ENCODE measurements at places on chromosomes 2 and 18.
A peak's percentile ranks its signal among the peaks of the same experiment; 100 is the strongest.

- DNase-seq: no peak
Measured at GRCh38 chr2:237629739-237630138, 2.4 kb downstream of the LRRFIP1 start.

GRCh38 chr2:197502201-197502600 is 2.0 kb downstream of the HSPE1 start:
- no peak for DNase-seq

DNA sequence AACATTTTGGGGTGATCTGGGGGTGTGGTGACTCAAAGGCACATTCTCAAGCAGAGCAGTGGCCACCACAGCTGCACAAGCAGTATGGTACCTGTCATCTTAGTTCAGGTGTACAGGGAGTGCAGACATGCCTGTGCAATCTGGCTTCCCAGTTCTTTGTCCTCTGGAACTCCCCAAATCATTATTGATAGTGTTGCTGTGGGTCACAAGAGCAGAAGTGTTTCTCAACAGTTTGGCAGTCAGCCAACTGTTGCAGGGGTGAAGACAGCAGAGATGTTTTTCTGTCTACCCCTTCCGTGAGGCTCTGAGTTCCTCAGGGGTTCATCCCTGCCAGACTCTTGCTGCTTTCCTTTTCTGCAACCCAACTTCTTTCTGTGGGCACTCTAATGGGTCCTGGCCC is 206.5 kb upstream of the ZSWIM2 start:
- peak; percentile 3 for DNase-seq

DNA sequence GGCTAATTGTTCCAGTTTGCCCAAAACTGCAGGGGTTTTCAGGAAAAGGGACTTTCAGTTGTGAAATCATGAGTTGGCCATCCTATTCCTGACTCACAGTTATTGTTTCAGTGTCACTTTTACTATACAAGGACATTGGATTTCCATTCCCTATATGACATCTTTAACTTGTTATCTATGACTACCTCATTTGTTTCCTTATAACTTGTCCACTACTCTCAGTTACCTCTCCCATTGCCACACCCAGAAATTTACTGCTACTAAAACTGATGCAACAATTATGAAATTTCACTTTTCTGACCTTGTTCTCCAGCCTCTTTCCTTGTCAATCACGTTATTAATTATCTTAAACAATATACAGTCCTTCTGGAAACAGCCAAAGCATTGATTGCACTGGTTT is 116.5 kb upstream of the ZNF804A start:
- no peak for DNase-seq

DNA sequence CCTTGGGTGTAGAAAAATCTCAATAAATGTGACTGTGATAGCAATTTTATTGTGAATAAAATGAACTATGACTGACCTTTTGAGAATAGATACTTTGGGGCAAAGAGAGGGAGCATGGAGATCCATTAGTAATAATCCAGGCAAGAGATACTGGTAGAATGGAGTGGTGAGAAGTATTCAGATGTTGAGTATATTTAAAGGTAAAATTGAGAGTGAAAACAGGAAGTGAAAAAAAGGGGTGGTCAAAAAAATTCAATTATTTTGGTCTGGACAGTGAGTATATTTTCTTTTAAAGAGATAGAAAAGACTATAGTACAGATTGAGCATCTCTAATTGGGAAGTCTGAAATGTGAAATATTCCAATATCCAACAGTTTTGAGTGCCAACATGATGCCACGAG is 1515.6 kb upstream of the NXPH2 start:
- DNase-seq: no peak

DNA sequence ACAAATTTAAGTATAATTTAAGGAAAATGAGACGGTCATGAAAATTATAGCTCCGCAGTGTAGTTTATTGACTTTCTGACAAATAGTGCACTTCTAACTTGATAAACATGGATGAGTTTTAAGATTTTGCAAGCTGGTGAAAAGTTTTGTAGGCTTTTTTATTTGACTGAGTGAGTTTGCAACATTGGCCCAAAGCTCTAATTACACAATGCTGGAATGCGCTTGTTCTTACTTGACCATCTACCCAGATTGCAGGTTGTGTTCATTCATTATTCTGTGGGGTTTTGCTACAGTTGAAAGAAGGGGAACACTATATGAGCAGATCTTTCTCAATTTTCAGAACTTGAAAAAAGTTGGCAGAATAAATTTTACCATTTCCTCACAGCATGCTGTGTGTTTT is 13.5 kb downstream of the SPOPL start:
- no peak for DNase-seq

- DNase-seq: no peak
Measured at GRCh38 chr18:10124967-10125366, 211.2 kb downstream of the VAPA start.

GRCh38 chr2:120013597-120014223 is 833 bp downstream of the EPB41L5 start:
- DNase-seq: no peak

GRCh38 chr2:142693171-142693950 is 184.1 kb upstream of the KYNU start:
- no peak for DNase-seq

DNA sequence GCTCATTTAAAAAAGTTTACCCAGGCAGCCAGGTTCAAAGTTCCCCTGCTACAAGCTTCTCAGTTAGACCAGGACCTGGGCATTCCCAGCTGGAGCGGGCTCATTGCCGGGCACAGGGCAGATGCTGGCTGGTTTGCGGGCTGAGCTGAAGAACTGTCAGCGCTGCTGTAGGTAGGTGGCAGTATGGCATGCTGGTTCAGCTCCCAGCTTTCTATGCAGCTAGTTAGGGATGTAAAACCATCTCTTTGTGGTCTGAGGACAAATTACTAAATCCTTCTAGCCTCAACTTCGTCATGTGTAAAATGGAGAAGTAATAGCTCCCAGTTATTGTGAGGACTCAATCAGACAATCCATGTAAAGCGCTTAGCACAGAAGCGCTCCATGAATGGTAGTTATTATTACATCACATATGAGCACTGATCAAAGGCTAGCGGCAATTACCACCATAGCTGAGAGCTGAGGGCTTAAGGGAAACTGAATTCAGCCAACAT is 2.4 kb upstream of the LDLRAD4 start:
- DNase-seq: peak; percentile 22

GRCh38 chr2:206823178-206823577 is 57.8 kb downstream of the FASTKD2 start:
- DNase-seq: no peak

DNA sequence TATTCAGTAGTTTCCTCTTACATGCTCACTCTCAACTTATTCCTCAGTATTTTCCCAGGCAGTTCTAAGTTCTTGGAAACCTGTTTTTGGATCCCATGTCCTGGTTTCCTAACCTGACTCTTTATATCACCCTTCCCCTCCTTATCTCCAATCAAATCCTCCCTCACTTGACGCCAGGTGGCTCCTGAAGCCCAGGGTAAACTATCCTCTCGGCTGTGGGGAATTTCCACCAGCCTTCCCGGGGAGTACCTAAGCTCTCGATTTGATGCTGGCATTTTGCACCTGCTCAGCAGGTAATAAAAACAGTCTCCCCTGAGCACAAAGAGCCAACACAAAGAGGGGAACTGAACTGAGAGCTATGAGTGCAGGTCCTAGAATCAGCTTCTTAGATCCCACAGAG is 538.0 kb downstream of the SLC4A3 start:
- DNase-seq: no peak

DNA sequence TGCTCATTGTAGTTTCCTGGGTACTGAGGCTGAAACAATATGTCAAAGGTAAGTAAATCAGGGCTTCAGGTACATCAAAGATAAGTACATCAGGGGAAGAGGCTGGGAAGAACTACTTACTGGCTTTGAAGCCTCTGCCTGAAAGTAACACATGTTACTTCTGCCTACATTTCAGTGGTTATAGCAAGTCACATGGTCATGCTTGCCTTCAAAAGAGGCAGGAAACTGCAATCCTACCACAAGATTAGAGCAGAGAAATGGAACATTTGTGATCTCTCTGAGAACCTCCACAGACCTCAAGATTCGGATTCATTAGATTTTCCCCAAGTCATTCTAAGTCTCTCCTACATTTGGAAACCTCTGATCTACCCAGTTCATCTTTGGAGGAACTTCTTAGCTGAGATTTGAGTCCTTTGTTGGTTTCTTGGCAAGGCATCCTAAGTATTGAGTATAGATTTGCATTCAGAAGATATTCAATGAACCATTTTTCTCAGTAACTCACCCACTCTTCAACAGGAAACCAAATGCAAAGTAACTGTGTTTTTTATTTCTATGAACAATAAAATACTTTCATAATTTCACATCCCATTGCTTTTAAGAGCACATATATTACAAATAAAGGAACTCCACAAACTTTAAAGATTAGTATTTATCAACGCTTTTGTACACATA is 48.5 kb upstream of the CCDC195 start:
- DNase-seq: no peak

DNA sequence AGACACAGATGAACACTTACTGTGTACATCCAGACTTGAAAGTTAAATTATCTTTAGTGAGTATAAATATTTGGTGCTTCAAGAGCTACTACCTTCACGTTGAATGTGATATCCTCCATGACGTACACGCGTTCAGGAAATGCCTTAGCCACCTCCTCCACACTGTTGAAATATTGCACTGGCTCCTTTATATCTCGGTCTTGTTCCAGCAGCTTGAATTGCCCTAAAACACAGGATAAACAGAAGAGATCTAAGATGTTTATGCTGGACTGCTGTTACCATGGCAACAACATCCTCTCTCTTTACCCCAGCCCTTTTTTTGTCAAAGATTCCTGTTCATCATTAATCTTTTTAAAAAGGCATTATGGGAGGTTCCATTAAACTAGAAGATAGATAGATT is 120.3 kb downstream of the MEP1B start:
- DNase-seq: no peak

- no peak for DNase-seq
Measured at GRCh38 chr2:204585930-204586329, 40.7 kb downstream of the PARD3B start.

- DNase-seq: no peak
Measured at GRCh38 chr2:212905640-212906201, 245.7 kb downstream of the IKZF2 start.

GRCh38 chr18:1976484-1976883 is 594.8 kb downstream of the METTL4 start:
- DNase-seq: no peak

GRCh38 chr2:128263902-128264331 is 54.8 kb downstream of the HS6ST1 start:
- no peak for DNase-seq

- peak; percentile 53 for DNase-seq
Measured at GRCh38 chr2:224039080-224039769, at the start of gene SERPINE2. TSS of gene SERPINE2 (minus strand) at chr2:224039286. CDS start at chr2:224001900, 37,386 bp downstream.

DNA sequence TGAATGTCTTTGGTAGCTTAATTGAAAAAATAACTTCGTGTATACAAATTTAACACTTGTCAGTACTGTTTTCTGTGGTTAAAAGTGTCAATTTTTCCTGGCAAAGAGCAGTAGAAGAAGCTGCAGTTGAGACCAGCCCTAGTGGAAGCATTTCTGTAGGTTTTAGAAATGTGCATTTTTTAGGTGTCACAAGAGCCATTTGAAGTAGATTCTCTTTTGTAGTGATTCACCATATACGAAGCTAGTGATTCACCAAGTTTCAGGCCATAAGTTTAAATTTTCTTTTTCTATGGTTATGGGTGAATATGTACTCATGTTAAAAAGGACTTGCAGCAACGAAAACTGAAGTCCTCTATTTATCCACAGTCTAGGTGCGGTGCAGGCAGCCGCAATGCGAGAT is 4.2 kb downstream of the NABP1 start:
- no peak for DNase-seq

DNA sequence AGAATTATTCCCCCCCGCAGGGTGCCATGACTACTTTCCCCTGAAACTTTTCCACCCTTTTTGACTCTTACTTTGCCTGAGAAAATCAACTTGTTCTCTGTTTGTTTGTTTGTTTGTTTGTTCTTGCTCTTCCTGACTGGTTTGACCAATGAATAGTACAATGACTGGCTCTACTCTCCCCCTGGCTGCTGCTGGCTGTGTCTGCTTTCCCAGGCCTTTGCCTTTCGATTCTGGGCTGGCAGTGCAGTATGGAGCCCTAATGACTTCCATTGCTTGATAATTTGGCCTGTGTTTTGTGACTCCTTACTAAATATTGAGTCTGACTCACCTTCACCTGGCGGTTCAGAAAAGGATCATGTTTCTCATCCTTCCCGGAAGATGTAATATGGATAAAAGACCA is 241.1 kb downstream of the TMEM182 start:
- DNase-seq: no peak

- no peak for DNase-seq
Measured at GRCh38 chr2:23904692-23905091, 22.2 kb downstream of the ATAD2B start.

GRCh38 chr2:71492112-71492511 is 38.8 kb downstream of the DYSF start:
- DNase-seq: no peak

DNA sequence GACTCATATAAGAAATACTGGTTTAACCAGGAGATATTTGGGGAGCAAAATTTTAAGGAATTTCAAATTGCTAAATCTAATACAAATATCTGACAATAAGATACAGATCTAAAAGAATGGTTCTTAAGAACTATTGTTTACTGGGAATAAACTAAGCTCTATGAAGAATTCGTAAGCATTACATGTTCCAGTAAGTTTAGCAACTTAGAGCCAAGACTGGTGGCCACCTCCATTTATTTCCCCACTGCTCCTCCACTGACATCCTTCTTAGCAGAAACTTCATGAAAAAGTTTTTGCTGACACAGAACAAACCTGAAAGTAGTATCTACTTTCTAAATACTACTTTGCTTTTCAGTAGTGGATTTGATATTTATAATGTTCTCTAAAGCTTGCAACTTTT is 83.0 kb downstream of the ACSL3 start:
- DNase-seq: no peak

GRCh38 chr2:182359027-182359989 is 67.5 kb downstream of the PDE1A start:
- no peak for DNase-seq

- DNase-seq: peak; percentile 22
Measured at GRCh38 chr2:202098291-202098690, 25.2 kb downstream of the KIAA2012 start.

DNA sequence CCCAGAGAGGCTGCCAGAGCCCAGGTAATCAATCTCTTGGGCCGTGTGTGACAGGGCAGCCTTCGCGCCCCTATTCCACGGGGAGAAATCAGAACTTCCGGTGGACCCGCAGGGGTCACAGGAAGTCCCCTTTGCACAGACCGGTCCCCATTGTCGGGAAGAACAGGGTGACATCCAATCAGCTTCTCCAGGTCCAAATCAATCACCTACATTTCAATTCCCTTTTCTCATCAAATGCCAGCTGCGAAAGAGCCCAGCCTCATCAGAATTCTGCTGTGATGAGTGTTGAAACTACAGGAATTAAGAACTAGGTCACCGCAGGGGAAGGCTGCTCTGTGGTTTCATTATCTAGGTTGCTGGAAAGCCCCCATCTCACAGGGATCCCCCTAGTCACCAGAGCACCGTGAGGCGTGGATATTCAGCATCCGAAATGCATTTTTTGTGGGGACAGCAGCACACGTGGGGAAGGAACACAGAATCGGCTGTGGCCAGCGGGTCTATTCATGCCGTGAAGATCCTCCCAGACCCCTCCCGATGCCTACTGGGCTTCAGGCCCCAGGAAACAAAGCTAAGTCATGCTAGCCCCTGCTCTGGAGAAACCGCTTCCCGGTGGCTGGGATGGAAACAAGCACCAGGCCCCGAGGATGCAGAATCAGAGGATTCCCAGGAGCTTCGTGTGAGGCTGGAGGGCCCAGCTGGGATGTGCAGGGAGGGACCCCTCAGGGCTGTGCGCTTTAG is 193.7 kb upstream of the ID2 start:
- DNase-seq: no peak

Measured in fibroblast of skin of left quadriceps (primary cell).